GM12864 (cell line): ENCODE measurements at places on chromosomes 3 and 15.

GRCh38 chr3:160140756-160141155, 84.5 kb upstream of the C3orf80 start:
- no peak for DNase-seq

DNA sequence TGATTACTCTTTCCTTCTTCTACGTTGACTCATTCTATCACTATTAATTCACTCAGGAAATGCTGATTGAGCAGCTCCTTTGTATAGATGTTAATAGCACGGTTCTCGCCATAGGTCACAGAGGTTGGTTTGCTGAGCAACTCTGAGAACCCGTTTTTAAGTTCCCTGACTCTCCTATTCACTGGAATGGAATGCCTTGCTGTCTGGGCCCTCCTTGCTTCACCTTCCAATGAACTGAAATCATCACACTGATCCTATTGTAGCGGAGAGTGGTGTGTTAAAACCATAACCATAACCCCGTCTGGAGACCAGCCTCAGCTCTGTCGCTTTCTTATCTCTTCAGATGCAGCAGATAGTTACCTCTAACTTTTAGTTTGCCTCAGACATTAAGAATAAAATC, 323.6 kb downstream of the GABRB3 start:
- DNase-seq: no peak

DNA sequence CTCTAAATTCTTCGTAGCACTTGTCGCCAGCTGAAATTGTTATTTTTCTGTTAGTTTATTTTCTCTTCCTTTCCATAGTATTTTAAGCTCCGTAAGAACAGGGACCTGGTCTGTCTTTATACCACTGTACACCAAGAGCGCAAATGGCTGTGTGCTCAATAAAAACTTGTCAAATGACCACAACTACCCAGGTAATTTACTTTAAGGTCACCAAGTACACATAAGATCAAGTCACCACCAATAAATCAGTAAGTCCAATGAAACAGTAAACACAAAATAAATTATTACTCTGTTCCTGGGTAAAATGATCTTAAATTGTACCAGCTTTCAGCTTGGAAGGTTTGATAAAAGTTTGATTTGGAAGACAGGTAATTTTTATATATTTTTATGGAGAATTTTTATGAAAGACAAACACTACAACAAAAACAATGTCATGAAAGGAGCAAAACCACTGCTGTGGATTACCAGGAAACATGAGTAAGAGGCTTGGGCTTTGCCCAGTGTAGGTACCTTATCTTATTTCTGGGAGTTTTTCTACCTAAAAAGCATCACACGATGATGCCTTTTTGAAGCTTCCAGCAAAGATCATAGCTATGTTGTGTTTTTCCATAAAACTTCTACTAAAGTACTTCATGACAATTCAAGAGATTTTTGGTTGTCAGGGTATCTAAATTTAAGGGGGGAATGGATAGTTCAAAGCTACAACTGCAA, 406.8 kb downstream of the SHQ1 start:
- no peak for DNase-seq

- DNase-seq: no peak
Observed at GRCh38 chr15:68031404-68031803, 22.7 kb upstream of the PIAS1 start.

DNA sequence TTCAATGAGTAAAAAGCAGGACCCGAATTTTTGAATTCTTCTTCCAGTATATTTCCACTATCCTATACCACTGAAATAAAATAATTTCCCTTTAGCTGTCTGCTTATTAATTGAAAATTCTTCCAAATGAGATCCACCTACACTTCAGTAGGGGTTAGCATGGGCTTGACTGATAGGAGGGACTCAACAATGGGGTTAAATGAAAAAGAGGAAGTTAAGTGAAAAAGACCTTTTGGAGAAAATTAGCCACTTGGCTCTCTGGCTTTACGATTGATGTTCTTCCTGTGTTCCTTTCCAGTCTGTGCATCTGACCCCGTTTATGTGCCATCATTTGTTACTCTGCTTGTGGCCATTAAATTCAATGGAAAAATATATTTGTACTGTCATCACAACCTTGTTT, 54.0 kb upstream of the GCNT3 start:
- no peak for DNase-seq

- DNase-seq: no peak
Observed at GRCh38 chr15:63440756-63441155, 59.1 kb upstream of the CA12 start.

DNA sequence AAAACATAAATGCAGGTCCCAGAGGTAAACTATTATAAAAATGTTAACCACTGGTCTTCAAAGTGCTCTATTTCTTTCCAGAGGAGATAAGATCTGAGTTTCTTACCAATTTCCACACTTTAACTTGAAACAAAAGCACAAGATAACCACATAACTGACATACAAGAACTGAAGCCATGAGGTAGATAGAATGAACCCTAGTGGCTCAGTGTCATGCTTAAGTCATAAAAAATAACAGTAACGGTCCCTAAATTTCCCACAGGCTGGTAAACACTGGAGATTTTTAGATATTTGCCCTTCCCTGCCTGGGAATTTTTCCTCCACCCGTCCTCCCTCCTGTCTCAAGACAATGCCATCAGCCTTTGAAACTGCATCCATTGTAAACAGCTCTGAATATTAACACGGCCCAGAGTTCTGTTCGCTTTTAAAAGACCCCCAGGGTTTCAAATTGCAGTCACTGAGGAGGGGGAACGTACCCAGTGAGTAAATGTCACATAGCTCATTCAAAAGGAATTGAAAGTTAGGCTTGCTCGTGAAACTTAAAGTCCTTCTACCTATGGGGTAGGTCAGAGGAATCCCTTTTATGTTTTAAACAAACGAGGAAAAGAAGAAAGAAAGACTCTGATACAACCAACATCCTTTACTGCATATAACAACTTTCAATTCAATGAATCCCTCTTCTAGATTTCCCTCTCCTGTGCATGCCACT, 5.7 kb downstream of the LRIG1 start:
- no peak for DNase-seq

DNA sequence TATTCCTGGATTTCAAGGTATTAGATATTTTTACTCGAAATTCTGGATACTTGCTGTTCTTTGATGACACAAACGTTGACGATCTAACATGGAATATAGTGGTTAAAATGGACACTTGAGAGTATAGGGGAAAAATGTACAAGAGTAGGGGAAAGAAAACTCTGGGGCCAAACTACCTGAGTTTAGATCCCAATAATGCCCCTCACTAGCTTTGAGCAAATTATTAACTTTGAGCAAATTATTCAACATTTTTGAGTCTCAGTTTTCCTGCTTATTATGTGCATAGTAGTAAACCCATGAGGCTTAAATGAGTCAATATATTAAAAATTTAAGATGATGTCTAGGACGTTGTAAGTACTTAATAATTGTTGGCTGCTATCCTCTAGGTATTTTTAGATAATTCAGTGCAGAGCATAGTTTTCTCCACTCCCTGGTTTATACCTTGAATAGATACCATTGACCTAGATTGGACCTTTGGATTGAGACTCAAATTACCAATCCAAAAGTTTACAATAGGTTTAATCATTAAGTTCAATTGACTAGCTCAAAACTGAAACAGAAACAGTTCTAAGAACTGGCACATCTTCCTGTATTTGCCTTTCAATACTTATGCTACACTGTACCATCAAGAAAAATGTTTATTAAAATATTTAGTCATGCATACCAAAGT, 4.5 kb downstream of the ADGRG7 start:
- no peak for DNase-seq

DNA sequence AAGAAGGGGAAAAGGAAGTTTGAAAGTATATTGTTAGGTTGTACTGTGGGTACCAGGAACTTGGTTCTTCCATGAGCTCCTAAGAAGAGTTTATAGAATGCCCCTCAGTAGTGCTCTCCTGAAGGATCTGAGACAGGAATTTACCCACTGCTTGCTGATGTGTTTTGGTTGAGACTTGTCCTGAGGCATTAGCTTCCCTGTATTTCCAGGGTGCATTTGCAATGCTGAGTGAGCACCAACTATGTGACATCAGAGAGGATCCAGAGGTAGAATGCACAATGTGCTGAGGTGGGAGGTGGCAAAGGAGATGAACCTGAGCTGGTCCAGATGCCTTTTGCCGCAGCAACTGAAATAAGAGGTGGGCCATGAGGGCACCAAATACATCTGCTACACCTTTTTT, 64.3 kb upstream of the LRRC3B start:
- DNase-seq: no peak

- DNase-seq: no peak
Observed at GRCh38 chr3:13566769-13567310, 17.9 kb downstream of the FBLN2 start.

GRCh38 chr15:76555247-76555646, 218.7 kb downstream of the ISL2 start:
- no peak for DNase-seq

GRCh38 chr3:50502225-50502583, 1.2 kb downstream of the CACNA2D2 start:
- no peak for DNase-seq

DNA sequence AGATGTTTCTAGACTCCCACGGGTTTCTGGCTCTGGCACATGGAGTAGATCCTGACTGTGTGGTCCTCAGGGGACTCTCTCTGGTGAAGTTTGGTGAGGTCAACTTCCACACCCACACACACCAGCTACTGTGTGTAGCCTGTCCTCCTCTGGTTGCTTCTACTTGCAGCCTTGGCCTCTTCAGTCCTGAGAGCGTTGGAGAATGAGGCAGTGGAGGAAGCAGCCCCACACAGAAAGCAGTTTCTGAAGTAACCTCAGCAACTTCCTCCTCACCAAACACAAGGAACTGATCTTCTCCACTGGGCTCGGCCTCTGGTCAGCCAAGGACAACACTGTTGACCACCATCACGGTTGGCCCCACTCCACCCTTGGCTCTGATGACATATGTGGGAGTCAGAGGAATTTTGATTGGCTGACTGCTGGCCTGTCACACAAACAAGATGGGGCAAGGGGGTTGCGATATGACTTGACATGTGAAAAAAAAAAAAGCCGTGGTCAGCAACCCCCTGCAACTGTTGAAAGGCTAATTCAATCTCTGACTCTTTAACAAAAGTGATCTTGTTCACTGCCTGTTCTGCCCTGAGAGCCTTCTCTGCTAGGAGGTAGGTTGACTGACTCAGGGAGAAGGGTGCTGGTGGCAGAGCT, 19.6 kb downstream of the CD86 start:
- peak; percentile 83 for DNase-seq

DNA sequence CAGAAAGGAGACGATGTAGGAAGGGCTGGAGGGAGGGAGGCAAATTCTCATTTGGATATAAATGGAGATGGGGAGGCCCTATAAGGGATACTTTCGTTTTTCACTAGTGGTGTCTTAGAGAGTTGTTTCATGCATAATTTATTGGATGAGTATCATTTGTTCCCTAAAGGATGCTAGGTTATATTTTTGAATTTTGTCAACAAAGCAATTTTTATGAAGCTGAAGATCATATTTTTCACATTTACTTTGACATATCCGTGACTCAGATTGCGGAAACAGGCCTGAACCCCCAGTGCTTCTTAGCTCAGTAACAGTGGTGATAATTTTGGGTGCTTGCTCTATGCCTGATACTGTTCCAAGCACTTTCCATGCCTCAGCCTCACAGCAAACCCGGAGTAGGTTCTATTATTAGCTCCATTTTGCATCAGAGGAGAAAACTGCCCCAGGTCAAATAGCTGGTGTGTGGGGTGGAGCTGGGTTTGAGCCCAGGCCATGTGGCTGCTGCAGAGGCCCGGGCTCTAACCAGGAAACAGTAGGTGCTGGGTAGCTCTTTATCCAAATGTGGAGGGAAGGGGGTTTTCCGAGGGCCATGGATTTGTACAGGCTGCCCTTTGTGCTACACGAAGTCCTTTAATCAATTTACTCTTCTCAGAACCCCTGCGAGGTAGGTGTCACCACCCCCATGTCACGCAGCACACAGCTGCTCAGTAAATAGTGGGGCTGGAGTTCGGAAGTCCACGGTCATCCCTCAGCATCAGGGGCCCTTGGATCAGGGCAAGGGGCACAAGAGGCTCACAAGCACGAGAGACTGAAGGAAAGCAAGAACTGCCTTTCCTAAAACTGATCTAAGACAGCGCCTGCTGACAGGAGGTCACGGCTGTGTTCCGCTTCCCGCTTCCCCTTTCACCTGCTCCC, 99.1 kb downstream of the SLC49A4 start:
- no peak for DNase-seq

- DNase-seq: no peak
Observed at GRCh38 chr3:154954757-154955156, 125.4 kb upstream of the MME start.

DNA sequence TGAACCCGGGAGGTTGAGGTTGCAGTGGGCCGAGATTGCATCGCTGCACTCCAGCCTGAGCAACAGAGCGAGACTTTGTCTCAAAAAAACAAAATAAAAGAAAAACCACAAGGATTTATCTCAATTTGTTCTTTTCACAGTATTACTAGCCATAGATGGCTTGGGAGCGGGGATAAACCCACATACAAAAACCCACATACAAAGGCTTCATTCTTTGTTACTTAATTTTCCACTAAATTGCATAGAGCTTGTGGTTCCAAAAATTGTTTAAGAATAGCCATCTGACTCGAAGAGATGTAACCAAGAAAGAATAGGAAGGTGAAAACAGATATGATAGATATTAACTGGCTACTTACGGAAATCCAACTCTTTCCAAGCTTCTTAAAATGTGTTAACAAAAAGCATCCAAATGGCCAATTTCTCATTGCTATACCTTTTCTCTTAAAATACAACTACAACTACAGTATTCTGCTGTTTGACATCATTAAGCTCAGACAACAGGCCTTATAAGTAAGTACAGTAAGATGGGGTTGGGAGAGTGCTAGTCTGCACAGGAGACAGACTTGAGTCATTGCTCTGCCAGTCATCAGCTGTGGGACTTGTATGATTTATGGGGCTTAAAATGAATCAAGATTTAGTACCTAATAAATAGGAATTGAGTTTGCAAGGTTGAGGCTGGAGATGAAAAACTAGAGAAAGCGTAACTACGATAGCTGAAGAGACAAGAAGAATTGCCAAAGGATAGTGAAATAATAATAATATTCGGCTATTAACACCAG, 96.6 kb upstream of the PLXND1 start:
- no peak for DNase-seq

- DNase-seq: no peak
Observed at GRCh38 chr3:126338790-126339288, 18.4 kb downstream of the KLF15 start.

- DNase-seq: no peak
Observed at GRCh38 chr3:5426094-5426883, 238.8 kb downstream of the EDEM1 start.

GRCh38 chr15:70033529-70034140, 64.1 kb downstream of the TLE3 start:
- DNase-seq: no peak

- peak; percentile 61 for DNase-seq
Observed at GRCh38 chr15:62344806-62345539, 179.9 kb upstream of the C2CD4B start.

DNA sequence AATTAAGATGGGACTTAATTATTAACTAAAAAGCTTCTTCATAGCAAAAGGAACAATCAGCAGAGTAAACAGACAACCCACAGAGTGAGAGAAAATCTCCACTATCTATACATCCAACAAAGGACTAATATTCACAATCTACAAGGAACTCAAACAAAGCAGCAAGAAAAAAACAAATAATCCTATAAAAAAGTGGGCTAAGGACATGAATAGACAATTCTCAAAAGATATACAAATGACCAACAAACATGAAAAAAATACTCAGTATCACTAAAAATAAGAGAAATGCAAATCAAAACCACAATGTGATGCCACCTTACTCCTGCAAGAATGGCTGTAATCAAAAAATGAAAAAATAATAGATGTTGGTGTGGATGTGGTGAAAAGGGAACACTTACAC, 103.3 kb downstream of the TBL1XR1 start:
- no peak for DNase-seq
